GM13976 (cell line): ENCODE measurements at places on chromosomes 6 and 20.

DNA sequence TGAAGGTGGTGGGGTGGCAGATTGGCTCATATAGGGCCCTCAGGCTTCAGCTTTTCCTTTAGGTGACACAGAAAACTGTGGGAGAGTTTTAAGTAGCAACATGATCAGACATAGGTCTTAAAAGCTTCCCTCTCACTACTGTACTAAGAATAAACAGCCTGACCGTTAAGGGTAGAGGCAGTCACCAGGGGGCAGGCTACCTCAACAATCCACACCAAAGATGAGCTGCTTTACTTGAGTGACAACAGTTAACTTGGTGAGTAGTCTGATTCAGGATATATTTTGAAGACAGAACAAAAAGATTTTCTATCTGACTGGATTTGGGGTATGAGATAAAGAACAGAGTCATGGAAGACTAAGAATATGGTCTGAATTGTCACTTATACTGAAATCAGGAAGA is 193.1 kb upstream of the SHLD1 start:
- DNase-seq = peak; percentile 58

DNA sequence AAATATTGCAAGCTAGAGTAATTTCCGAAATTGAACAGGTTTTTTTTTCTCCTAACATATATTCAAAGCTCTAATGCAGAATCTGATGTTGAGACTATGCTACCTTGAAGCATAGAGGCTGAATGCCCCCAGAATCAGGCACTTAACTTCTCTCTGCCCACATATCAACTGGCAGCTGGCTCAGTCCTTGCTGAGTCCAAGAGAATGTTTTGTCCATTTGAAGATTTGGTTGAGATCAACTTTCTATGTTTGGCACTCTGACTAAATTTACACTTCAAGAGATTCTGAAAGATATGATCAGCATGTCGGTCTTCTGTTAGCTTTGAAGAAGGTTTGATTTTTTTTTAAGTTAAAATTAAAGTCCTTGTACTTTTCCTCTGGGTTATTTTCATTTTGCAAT is 1298.1 kb downstream of the EPHA7 start:
- no peak for DNase-seq

GRCh38 chr6:31969712-31970603 is 2.0 kb downstream of the DXO start:
- DNase-seq = no peak

DNA sequence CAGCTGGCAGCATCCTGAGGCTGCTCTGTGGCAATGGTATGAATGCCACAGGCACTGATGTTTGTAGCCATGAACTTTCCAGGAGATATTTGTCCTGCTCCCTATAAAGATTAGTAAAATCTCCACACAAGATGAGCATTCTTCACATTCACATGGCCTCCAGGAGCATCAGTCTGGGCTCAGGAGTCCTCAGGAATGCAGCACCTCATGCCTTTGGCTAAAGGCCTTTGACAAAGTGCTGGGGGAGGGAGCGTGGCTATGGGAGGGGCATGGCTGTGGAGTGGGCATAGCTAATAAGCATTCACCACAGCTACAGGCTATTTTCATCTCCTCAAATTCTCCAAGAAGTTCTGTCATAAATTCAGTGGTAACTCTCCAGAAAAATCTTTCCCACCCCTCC is 90.5 kb upstream of the LY86 start:
- no peak for DNase-seq

DNA sequence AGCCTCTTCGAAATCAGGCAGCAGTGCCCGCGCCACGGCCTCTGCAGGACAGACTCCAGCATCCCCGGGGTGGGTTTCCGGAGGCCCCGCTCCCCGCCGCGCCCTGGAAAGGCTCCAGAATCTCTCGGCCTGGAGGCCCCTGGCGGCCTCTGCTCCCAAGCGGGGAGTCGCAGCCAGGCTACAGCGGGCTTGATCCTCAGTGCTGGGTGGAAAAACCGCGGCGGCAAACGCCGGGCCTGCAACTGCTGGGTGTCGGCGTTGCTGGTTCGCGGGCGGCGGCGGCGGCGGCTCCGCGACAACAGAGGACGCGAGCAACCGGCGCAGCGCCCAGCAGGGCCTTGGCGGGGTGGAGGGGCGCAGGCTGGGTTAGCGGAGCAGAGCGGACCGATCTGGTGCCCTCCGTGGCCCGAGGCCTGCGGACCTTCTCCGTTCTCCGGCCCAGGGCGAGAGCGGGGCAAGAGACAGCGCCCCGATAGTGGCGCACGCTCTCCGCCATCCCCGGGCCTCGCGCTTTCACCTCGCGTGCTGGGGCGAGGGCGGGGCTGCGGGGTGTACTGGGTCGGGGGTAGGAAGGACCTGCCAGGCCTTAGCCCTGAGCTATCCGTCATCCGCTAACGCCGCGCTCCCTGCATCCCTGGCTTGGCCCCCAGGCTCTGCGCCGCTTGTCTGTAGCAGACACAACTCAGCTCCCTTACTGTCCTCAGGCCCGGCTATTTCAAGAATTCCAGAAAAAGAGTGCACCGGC is 3.4 kb upstream of the ZNF292 start:
- peak; percentile 73 for DNase-seq

- no peak for DNase-seq
Observed at GRCh38 chr6:105500693-105501092, 97.8 kb upstream of the PREP start.

DNA sequence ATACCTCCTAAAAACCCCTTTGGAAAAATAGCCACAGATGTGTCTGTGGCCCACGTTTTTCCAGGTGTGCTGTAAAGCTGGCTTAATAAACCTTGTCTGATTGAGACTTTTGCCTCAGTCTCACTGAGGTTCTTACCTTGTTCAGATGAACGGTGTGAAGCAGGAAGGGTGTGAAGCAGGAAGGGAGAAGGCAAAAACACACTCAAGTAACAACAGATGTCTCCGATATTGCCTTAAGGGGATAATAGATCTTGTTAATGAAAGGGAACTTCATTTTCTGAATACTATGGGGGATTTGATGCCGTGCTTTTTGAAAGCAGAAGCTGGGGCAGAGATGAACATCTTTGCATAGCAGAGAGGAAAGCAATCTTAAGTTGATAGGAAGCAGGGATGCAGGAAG is 37.8 kb downstream of the EDN1 start:
- no peak for DNase-seq

DNA sequence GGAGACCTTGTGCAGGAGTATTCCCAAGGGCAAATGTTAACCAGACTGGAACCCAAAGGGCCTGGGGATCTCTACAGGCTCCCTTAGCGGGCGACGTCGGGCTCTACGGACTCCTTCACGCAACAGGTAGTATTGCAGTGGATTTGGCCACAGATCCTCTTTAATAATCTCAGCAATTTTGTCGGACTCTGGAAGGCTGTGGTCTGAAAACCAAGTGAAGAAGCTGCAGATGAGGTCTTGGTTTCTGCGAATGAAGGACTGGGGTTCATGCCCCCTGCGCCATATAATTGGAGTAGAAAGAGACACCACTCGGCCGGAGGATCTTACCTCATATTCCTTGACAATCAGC is 1.3 kb downstream of the TSPYL1 start:
- DNase-seq = no peak

- DNase-seq = no peak
Observed at GRCh38 chr20:17878069-17878911, 90.3 kb downstream of the SNX5 start.

DNA sequence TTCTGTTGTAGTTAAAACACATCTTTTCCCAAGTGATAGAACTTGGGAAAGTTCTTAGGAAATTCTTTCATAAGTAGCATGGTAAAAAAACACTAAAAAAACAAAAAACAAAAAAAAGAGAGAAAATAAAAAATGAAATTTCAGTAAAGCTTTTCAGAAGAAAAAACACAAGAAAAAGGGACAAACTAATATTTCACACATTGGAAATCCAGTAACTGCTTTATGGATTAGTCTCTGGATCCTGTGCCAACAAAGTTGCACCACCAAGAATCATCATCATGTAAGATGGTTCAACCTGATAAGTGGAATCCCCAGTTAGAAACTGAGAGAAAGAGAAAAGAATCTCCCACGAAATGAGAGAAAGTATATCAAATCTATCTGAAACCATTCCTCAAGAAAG is 144.2 kb downstream of the GMDS start:
- DNase-seq = no peak

DNA sequence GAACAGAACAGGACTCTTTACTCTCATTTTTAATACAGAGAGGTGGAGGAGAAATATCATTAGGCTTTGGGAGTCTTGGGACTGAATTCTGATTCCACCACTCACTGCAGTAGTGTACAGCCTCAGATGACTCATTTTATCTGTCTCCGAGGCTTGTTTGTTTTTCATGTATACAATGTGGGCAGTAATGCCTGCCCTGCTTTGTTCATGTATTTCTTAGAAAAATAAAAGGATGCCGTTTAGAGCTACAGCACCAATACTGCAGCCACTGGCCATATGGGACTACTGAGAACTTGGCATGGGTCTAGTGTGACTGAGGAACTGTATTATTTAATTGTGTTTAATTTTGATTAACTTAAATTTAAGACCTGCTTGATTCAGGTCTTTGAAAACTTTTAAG is 41.2 kb upstream of the JAG1 start:
- no peak for DNase-seq

DNA sequence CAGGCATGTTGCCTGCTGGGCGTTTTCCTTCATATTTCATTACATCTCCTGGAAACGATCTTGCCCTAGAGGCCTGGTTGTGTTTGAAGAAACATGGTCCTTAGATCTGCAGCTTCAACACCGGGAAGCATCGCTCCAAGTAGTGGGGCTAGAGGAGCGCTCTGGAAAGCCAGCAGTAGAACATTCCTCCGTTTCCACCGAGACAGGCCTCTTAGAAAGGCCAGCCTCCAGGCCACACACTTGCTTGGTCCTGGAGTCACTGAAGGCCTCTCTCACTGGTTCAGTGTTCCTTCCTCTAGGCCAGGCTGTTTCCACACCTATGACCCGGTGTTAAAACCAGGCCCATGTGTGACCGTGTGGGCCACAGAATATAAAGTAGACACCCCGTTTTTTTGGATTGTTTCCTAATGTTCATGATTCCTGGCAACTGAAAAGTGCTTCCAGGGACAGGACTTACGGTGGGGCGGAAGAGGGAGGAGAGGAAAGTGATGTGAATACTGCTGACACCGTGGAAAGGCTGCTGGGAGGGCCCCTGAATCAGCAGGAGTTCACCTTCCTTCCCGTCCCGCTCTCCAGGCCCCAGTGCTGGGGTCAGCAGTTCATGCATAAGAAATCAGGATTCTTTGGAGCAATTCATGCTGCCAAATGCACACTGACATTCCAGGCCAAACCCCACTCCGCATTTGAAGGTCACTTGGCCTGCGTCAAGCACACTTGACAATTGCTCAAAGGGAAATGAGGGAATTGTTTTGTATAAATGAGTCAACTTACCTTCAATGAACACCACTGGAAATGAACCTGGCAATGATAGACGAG is 83.8 kb downstream of the IYD start:
- no peak for DNase-seq

- no peak for DNase-seq
Observed at GRCh38 chr6:11500008-11500407, 37.5 kb upstream of the TMEM170B start.

DNA sequence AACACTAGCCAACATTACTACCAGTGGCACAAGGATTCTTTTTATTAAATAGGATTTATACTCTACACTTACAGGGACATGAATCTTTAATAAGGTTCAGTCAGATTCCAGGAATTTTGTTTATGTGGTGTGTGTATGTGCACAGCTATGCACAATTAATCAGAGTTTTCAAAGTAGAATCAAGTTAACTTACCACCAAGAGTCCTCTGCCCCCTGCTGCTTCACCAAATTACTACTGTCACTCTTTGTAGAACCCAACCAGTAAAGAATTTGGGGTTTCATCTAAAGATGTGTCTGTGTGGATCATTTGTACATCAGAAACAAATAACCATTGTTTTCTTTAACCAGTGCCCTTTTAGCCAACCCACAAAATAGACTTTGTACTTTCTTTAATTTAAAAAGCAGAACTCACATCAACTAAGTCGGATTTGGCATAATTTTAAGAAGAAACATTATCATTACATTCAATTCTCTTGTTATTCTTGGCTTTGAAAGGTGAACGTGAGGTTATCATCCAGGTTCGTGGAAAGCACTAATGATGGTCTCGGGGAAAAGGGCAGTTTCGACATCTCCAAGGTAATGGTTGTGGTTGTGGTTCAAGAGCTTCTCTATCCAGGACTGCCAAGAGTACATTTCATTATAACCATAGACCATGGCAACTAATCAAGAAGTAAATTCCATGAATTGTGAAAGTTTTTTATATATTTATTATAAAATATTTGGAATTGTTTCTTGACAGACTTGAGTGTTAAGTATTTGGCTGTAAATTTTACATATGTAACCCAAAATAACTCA is 514.3 kb upstream of the ID4 start:
- no peak for DNase-seq

GRCh38 chr6:111944541-111944940 is 71.3 kb upstream of the FYN start:
- no peak for DNase-seq

DNA sequence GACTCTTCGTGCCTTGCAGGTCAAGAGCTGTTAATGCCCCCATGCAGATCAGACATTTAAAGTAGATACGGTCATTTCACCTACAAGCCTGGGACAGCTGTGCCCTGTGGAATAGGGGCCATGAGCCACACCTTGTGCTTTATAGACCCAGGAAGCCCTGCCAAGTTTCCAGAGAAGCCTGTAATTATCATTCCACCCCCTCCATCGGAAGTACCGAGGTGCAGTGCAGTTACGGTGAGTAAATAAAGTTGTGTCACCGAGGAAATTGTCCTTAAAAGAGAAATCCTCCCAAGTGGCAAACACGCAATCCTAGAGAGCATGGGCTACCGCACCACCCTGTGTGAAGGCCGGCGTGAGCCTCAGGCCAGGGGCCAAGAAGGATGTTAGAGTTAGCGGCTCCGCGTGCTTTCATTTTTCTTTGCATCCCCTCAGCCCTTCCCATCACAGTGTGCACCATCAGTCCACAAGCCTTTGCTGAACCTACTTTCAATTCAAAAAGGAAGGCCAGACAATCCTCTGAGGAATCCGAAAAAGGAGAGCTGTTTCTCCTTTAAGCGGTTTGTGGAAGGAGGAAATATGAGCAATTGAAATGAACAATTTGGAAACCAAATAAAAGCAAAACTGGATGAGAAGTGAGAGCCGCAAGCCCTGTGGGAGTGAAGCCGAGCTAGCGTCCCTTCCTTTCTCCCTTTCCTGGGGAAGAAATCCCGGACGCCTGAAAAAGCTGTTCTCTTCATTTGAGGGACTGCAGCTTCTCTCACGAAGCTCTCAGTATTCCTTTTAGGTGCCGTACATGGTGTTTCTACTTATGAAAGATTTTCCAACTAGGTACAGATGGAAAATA is 183.3 kb upstream of the PDE10A start:
- DNase-seq = no peak

DNA sequence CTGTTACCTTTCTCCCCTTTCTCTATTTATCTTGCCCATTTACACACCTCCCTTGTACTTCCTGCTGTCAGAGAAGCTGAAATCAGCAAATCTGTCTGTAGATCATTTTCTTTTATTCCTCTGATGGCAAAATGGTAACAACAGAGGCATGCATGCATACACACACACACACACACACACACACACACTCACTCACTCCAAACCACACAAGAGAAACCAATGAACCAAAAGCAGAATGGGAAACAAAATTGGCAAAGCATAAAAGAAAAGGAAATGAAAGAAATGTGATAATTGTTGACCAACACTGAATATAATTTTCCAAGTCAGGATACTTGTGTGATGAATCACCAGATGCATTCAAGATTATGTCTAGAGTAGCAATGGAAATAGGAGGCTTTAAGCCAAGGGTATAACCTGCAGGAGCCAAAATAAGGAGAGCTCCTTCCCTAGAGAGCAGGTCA is 172.4 kb downstream of the PLCB4 start:
- no peak for DNase-seq

- peak; percentile 46 for DNase-seq
Observed at GRCh38 chr20:49595811-49596561, 28.0 kb upstream of the PTGIS start.

GRCh38 chr6:163414946-163415619 is 565 bp downstream of the QKI start:
- DNase-seq = peak; percentile 63
